Activated B cell treated with CpG ODN at 0.5 μM for 24 hours (primary cell): ENCODE measurements at places on chromosomes 4 and X. TPM values are rescaled to one million over a fixed set of nuclear protein-coding genes. Genes with fewer than 3 reads are reported as not detected.

The IL2RG gene
- total RNA-seq, result 261 and 264 TPM in 2 replicates

The ZNF157 gene
- 1.2 and 1.8 TPM in 2 replicates for total RNA-seq

The PABPC4L gene
- not detected in 2 replicates for total RNA-seq

- H3K27ac ChIP-seq, result no peak overlapping the region
- H3K27me3 ChIP-seq, result peaks cover 2% of the 10 kb centered on the region
- no peaks in the 10 kb centered on the region for H3K36me3 ChIP-seq
- no peak overlapping the region for H3K4me3 ChIP-seq
- no peaks in the 10 kb centered on the region for H3K4me1 ChIP-seq
Measured at GRCh38 chrX:73126240-73126639, 46.9 kb upstream of the PABPC1L2A start.

DNA sequence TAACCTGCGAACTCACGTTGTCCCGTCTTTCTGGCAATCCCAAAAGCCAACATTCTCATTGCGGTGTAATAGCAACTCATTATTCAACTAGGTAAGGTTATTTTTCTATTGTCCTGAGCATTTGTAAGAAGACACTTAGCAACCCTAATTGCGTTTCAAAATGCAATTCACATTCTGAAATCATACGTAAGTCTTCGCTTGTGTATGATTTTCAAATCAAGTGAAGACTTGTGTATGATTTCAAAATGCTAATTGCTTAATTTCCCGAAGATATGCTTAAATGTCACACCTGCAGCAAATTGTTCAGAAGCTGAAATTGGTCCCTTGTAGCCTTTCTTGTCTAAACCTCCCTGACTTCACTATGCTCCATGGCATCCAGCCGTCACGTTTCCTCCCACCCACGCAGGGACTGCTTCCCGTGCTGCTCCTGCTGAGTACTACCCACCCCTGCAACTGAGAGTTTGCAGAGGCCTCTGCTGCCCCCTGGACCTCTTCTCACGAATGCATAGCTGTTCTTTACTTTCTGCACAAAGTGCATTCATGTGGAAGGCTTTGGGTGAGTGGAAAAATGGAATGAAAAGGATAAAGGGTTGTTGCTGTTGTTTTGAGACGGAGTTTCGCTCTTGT lies 40.8 kb upstream of the CLDN24 start:
- H3K4me3 ChIP-seq, result no peak overlapping the region
- H3K36me3 ChIP-seq, result no peaks in the 10 kb centered on the region
- DNase-seq, result no peak
- H3K27me3 ChIP-seq, result peaks cover 2% of the 10 kb centered on the region
- H3K27ac ChIP-seq, result no peak overlapping the region
- H3K4me1 ChIP-seq, result no peaks in the 10 kb centered on the region

GRCh38 chr4:58111818-58112217 lies 1001.6 kb upstream of the IGFBP7 start:
- H3K27me3 ChIP-seq, result no peaks in the 10 kb centered on the region
- H3K4me1 ChIP-seq, result no peaks in the 10 kb centered on the region
- H3K4me3 ChIP-seq, result no peak overlapping the region
- H3K27ac ChIP-seq, result no peak overlapping the region
- no peak for DNase-seq

GRCh38 chrX:55029291-55029690 lies 1.5 kb downstream of the ALAS2 start:
- no peaks in the 10 kb centered on the region for H3K4me1 ChIP-seq
- no peaks in the 10 kb centered on the region for H3K36me3 ChIP-seq
- no peaks in the 10 kb centered on the region for H3K27me3 ChIP-seq

DNA sequence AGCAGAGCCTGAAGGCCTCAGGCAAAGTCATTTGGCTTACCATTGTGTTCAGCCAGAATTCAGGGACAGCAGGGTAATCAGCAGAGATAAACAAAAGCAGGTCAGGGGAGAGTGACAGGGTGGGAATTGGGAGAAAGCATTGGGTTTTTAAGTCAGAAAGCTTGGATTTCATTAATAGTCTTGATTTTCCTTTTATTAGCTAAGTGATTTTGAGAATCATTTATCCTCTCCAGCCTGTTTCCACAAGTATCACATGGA lies 410.1 kb downstream of the HNRNPD start:
- DNase-seq, result no peak
- H3K27me3 ChIP-seq, result peaks cover 11% of the 10 kb centered on the region
- no peak overlapping the region for H3K27ac ChIP-seq
- H3K4me1 ChIP-seq, result peaks cover 9% of the 10 kb centered on the region
- H3K4me3 ChIP-seq, result no peak overlapping the region

GRCh38 chr4:182695009-182695408 lies 222.2 kb downstream of the DCTD start:
- DNase-seq, result no peak
- H3K36me3 ChIP-seq, result no peaks in the 10 kb centered on the region
- peaks cover 3% of the 10 kb centered on the region for H3K27me3 ChIP-seq
- H3K4me3 ChIP-seq, result no peak overlapping the region
- no peaks in the 10 kb centered on the region for H3K4me1 ChIP-seq

GRCh38 chrX:16839219-16839851 lies 30.8 kb downstream of the RBBP7 start:
- H3K36me3 ChIP-seq, result peaks cover 64% of the 10 kb centered on the region
- H3K4me3 ChIP-seq, result no peak overlapping the region
- no peaks in the 10 kb centered on the region for H3K27me3 ChIP-seq

DNA sequence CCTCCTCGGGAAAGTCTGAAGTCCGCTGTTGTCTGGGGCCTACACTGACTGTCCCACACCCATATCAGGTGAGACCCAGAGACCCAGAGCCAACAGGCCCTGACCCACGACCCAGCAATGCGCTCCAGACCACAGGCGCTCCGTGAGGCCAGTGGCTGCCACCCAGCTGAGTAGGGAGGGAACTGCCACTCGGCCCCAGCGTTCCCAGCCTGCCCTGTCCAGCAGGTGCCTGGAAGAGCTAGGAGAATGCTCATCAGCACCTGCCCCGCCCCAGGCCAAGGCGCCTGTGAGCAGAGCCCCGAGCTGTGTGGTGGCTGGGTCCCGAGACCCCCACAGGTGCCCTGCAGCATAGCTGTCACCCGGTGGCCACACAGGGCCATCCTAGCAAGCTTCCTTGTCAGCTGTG lies 2.7 kb downstream of the SPON2 start:
- H3K27me3 ChIP-seq, result peaks cover 2% of the 10 kb centered on the region
- H3K27ac ChIP-seq, result no peak overlapping the region
- H3K4me1 ChIP-seq, result peaks cover 36% of the 10 kb centered on the region
- DNase-seq, result no peak
- no peaks in the 10 kb centered on the region for H3K36me3 ChIP-seq
- H3K4me3 ChIP-seq, result no peak overlapping the region

DNA sequence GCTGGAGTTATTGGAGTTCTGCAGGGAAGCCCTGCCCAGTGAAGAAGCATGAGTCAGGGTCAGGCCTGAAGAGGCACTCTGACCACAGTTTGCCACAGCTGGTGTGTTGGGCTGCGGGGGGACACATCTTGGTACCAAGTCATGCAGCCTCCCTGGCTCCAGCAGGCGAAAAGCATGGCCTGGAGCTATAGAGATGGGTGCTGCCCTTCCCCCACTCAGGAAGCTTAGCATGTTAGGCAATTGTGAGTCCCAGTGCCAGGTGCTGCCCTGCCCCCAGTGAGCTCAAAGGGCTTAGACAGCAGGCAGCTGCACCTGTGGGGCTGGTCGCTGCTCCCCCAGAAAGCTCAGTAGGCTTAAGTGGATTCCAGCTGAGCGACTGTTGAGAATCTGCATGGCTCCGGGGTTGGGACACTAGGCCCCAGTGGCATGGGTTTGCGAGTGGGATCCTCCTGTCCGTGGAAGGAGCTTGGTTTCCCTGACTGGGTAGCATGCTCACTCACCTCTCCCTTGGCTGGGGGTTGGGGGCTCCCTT lies 755.5 kb downstream of the GLUD2 start:
- H3K27ac ChIP-seq, result no peak overlapping the region
- no peaks in the 10 kb centered on the region for H3K36me3 ChIP-seq
- H3K4me1 ChIP-seq, result no peaks in the 10 kb centered on the region
- DNase-seq, result no peak
- no peak overlapping the region for H3K4me3 ChIP-seq
- H3K27me3 ChIP-seq, result no peaks in the 10 kb centered on the region
